Nephron progenitor cell (in vitro differentiated cells): ENCODE measurements at places on chromosomes 3 and 15.
A peak's percentile ranks its signal among the peaks of the same experiment; 100 is the strongest.

DNA sequence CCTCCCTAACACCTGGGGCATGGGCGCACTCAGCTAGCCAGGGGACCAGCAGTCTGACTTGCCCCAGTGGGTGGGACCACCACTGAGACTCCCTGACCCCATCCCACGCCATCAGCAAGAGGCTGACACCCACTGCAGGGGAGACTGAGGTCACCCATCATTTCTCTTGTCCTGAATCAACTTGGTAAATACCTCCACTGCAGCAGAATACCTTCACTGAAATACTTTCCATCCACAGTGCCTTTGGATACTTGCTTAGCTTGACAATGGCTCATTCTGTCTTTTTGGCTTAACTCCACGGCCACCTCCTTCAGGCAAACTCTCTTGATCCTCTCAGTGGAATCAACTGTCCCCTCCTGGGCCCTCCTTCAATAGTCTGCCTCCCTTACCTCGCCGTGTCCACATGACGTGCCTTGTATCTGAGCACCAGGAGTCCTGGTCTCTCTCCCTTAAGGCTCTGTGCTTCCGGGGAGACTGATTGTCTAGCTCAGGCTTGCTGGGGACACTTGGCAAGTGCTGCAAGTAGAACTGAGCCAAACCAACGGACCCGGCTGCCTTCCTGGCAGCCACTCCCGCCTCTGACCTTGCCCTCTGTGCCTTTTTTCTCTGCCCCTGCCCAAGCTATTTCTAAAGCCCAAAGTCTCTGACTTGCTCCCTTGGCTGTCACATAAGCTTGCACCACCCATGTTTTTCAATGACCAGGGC lies 119.1 kb downstream of the ADCY5 start:
- H3K4me3 ChIP-seq = no peak overlapping the region
- H3K27me3 ChIP-seq = peaks cover 30% of the 10 kb centered on the region
- H3K36me3 ChIP-seq = no peaks in the 10 kb centered on the region
- no peak overlapping the region for H3K27ac ChIP-seq
- no peak for DNase-seq

DNA sequence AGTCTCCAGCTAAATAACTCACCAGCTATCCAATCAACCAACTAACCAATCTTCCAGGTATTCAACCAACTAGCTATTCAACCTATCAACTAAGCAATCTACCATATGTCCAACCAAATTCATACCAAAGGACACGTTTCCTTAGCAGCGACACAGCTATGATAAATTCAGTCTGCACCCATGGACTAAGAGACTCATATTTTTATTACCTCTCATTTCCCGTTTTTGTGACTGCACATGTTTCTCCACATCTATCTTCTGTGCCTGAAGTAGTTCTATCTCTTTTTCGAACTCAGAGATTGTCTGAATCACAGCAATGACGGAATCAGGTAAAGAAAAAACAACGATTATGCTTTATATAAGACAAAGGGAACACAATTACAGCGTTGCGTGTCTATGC lies 34.0 kb upstream of the GNB5 start:
- DNase-seq = no peak
- H3K4me1 ChIP-seq = peaks cover 12% of the 10 kb centered on the region
- H3K27ac ChIP-seq = no peak overlapping the region

DNA sequence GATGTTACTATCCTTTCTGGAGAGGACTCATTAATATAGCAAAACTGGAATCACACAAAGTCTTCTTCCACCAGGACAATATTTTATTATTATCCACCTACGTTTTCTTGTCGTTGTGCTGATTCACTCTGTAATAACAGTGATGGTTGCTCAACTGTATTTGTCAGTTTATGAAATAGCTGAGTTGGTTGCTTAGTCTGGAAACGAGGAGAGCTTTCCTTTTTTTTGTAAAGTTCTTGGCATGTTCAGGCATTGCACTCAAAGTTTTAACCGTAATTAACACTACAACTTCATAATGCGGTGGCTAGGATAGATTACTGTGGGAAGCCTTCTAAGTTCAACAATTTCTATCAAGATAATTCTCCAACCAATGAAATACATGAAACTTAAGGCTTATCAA lies 131.2 kb downstream of the RAP2B start:
- H3K4me3 ChIP-seq = no peak overlapping the region
- no peaks in the 10 kb centered on the region for H3K36me3 ChIP-seq
- H3K4me1 ChIP-seq = no peaks in the 10 kb centered on the region
- H3K27me3 ChIP-seq = peaks cover 3% of the 10 kb centered on the region
- no peak for DNase-seq

DNA sequence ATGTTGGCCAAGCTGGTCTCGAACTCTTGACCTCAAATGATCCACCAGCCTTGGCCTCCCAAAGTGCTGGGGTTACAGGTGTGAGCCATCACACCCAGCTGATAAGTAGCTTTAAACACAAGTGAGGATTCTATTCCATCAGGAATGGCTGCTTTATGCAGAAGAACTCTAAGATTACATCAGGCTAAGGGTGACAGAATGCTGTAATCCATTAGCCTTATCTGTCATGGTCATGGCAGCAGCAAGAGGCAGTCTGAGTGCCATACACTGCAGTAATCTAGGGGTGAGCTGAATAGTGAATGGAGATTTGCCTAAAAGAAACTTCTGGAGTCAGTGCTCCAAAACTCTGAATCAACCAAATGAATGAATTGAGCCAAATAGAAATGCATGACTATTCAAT lies 39.6 kb downstream of the LIPC start:
- H3K4me1 ChIP-seq = peaks cover 70% of the 10 kb centered on the region
- H3K36me3 ChIP-seq = no peaks in the 10 kb centered on the region
- H3K4me3 ChIP-seq = no peak overlapping the region
- no peak for DNase-seq

DNA sequence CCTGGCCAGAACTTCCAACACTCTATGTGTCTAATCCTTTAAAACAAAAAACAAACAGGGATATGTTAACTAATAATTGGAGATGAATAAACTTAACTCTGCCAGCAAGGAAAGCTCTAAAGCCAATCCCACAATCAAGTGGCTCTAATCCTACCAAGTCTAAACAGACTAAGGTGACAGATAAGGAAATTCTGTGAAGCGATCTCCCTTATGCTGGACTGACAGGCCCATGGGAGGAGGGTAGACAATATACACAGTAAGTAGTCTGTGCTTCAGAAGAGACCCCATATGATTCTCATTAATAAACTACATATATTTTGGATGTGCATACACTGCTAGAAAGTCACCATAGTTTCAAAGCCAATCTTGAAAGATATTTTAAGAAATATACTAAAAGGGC lies 10.1 kb downstream of the VPS13C start:
- no peak overlapping the region for H3K27ac ChIP-seq
- H3K4me3 ChIP-seq = no peak overlapping the region
- H3K27me3 ChIP-seq = no peaks in the 10 kb centered on the region
- no peak for DNase-seq

- H3K4me3 ChIP-seq = no peak overlapping the region
- H3K4me1 ChIP-seq = peaks cover 8% of the 10 kb centered on the region
- H3K36me3 ChIP-seq = no peaks in the 10 kb centered on the region
- H3K27me3 ChIP-seq = no peaks in the 10 kb centered on the region
These were observed 723.5 kb downstream of the NLGN1 start for GRCh38 chr3:174120997-174121396.

GRCh38 chr3:12871404-12871983 lies 30.1 kb upstream of the RPL32 start:
- peak overlapping the region; percentile 46 for H3K27ac ChIP-seq
- peaks cover 60% of the 10 kb centered on the region for H3K4me1 ChIP-seq
- no peak for DNase-seq
- H3K4me3 ChIP-seq = no peak overlapping the region

GRCh38 chr3:133655731-133656515 lies 5.8 kb downstream of the TOPBP1 start:
- no peaks in the 10 kb centered on the region for H3K27me3 ChIP-seq
- peaks cover 20% of the 10 kb centered on the region for H3K4me1 ChIP-seq
- H3K36me3 ChIP-seq = peaks cover 55% of the 10 kb centered on the region
- DNase-seq = no peak
- no peak overlapping the region for H3K4me3 ChIP-seq
- no peak overlapping the region for H3K27ac ChIP-seq

- H3K4me1 ChIP-seq = no peaks in the 10 kb centered on the region
- peaks cover 4% of the 10 kb centered on the region for H3K27me3 ChIP-seq
- no peak overlapping the region for H3K4me3 ChIP-seq
- H3K27ac ChIP-seq = no peak overlapping the region
- H3K36me3 ChIP-seq = peaks cover 5% of the 10 kb centered on the region
- DNase-seq = no peak
These were observed 64.0 kb downstream of the SLC9C1 start for GRCh38 chr3:112230033-112230432.

- peak overlapping the region; percentile 95 for H3K4me3 ChIP-seq
- peaks cover 58% of the 10 kb centered on the region for H3K36me3 ChIP-seq
- no peaks in the 10 kb centered on the region for H3K27me3 ChIP-seq
- peak overlapping the region; percentile 100 for H3K27ac ChIP-seq
These were observed 1.1 kb downstream of the CHD2 start for GRCh38 chr15:92901072-92901761.
